Small intestine (tissue), 16 donors: ENCODE measurements at places on chromosomes 4 and X. TPM values are rescaled to one million over a fixed set of nuclear protein-coding genes. Genes with fewer than 3 reads are reported as not detected.

Gene HMGN5
- 10.8 TPM for polyA plus RNA-seq

Gene NPY2R
- polyA plus RNA-seq, result not detected

DNA sequence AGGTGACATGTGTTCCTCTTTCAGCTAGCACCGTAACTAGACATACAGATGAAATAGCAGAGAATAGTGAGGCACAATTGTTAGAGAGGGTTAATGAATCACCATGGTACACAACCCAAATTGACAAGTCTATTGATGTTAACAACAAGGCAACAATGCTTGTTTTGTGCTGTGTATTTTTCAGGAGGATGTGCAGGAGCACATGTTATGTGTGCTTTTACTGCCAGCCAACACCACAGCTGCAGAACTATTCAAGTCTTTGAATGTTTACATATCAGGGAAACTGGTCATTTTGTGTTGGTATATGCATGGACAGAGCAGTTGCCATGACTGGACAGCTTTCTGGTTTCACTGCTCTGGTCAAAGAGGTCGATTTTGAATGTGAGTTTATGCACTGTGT, 32.8 kb downstream of the STBD1 start:
- no peak overlapping the region for H3K4me3 ChIP-seq
- H3K27me3 ChIP-seq, result no peaks in the 10 kb centered on the region
- H3K27ac ChIP-seq, result no peak overlapping the region

- DNase-seq, result no peak
- H3K4me1 ChIP-seq, result no peaks in the 10 kb centered on the region
- peak overlapping the region; percentile 0 for H3K27ac ChIP-seq
- no peak overlapping the region for H3K4me3 ChIP-seq
Observed at GRCh38 chr4:42339935-42340406, 57.3 kb upstream of the SHISA3 start.

DNA sequence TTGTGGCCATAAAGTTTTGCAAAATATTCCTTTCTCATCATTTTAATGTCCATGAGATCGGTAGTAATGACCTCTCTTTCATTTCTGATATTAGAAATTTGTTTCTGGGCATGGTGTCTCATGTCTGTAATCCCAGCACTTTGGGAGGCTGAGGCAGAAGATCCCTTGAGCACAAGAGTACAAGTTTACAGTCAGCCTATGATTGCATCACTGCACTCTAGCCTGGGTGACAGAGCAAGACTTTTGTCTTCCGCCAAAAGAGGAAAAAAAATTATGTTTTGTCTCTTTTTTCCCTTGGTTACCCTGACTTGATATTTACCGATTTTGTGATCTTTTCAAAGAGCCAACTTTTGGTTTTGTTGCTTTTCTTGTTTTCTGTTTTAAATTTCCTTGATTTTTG, 10.8 kb upstream of the NKAP start:
- DNase-seq, result no peak
- H3K4me1 ChIP-seq, result no peaks in the 10 kb centered on the region
- H3K27ac ChIP-seq, result no peak overlapping the region
